ENCODE measurements at places on chromosomes 16 and 17.

GRCh38 chr17:50425682-50426471, at the start of gene ACSF2:
TSS of gene ACSF2 (plus strand) at chr17:50426218. CDS start at chr17:50426262, 44 bp downstream.
- peak; percentile 45 for DNase-seq

DNA sequence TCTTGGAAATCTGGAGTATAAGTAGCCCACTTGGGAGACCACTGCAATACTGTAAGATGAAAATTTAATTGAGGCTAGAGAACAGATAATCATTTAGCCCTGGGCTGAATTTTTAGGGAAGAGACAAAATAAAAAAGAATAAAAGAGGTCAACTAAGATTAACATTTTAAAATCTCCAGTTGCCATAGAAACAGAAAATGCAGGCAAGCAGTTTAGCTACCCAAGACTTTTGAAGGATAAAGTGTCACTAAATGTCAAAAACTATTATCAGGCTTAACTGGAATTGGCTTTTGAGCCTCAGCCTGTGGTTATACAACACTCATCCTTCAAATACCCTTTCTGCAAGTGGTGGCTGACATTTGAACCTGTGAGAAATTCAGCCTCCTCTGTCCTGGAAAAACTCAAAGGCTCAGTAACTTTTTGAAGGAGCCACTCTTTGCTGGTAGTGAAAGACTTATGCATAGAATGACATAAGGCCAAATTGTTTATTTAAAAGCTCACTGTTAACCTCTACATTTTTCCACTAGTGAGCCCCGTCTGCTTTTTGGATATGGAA, 220.7 kb upstream of the KCNJ16 start:
- DNase-seq, result no peak

- DNase-seq, result no peak
These were observed 7.8 kb upstream of the ZNF200 start for GRCh38 chr16:3242709-3243108.

- no peak for DNase-seq
These were observed 10.1 kb downstream of the KRT33A start for GRCh38 chr17:41340494-41340893.

DNA sequence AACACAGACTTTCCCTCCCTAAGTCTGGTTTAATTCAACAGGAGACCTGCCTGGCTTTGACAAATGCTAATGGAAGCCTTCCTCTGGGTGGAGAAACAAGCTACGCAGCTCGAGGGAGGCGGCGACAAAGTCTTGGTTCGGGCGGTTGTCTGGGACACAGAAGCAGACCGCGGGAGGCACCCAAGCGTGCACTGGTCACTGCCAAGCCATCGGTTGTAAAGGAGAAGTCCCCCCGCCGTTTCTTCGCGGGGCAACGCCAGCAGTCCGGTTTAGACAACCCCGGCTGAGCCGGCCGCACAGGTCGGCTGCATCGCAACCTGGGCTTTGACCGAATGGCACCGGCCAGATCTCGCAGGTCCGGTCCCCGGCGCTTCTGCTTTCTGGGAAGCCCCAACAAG, 586 bp downstream of the GLYR1 start:
- peak; percentile 16 for DNase-seq

- DNase-seq, result no peak
These were observed 5.6 kb downstream of the DUS1L start for GRCh38 chr17:82060001-82060380.

DNA sequence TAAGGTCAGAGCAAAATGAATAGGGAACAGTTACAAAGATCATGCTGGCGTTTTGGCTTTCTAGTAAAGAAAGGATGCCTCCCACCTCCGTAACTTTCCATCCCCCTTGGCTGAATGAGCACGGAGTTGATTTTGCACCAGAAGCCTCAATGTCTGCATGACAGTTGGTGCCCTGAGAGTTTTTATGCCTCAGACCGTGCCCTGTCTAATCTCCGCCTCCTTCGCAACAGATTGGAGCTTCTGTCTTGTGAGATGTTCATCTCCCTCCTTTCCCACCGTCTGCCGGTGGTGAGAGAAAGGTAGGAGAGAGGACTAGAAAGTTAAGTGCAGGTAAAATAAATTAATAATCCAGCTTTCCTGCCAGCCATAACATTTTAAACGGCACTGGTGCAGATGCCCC, 1.9 kb downstream of the HS3ST4 start:
- no peak for DNase-seq

DNA sequence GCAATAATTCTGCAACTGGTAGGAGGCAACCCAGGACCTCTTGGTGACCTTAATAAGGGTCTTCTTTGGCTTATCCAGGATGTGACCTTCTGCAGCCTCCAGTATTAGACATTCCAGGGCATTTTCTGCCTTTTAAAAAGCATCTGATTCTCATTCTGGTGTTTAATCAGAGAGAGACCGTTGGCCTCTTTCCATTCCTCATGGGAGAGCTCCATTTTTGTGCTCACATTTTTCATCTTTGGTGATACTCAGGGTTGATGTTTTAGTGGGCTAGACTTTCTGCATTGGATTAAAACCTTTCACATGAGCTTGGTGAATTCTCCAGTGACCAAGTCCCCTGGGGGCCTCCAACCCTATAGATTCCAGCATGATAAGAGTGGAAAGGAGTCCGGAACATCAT, 150.2 kb upstream of the CACNG5 start:
- no peak for DNase-seq

DNA sequence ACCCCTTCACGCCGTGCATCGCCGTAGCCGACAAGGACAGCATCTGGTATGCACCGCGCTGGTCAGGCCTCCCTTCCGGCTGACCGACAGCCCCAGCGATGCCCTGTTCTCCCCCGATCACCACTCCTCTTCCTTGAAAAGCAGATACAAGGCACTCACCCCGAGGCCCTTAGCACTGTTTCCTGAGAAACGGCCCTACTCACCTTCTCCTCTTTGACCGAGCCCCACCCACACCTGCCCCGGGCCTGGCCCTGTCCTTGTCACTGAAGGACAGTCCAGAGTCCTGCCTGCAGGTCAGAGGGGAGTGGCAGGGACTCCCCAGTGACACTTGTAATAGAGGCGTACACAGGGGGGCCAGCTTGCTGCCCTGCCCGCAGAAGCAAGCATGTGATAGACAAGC, 45.9 kb upstream of the CHMP6 start:
- DNase-seq, result no peak

GRCh38 chr16:58461640-58462039, 38.3 kb upstream of the NDRG4 start:
- no peak for DNase-seq

- DNase-seq, result no peak
These were observed 19.3 kb upstream of the SLC35G3 start for GRCh38 chr17:35213412-35213940.

DNA sequence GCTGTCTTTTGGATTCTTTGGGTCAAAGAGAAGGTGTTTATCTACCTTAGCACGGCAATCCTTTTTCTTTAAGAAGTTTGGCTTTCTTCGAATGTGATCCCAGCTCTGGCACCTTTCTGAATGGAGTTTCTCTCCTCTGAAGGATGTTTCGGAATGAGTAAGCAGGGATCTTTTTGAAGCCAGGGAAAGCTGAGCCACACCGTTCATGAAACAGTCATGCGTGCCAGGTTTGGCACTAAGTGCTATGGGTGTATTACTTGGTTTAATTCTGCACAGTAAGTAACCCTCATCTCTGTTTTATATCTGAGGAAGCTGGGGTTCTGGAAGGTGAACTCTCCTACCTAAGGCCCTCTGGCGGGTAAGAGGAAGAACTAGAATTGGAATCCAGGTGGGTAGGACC, 234.5 kb downstream of the NTN1 start:
- DNase-seq, result no peak

DNA sequence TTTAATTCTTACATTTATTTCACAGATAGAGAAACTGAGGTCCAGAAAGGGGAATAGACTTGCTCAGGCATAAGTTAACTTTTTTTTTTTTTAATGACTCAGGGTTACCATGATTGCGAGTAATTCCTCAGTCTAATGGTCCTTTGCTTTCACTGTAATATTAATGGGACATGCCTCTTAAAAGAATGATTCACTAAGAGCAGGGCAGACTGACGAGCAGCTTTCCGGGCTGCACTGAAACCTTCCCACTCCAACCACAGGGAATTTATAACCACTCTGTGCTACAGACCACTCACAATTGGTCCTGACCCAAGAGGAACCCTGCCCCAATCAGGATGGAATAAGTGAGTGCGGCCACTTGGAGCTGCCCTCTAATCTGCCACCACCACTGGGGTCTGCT, 5.7 kb downstream of the HOXB2 start:
- DNase-seq, result no peak

DNA sequence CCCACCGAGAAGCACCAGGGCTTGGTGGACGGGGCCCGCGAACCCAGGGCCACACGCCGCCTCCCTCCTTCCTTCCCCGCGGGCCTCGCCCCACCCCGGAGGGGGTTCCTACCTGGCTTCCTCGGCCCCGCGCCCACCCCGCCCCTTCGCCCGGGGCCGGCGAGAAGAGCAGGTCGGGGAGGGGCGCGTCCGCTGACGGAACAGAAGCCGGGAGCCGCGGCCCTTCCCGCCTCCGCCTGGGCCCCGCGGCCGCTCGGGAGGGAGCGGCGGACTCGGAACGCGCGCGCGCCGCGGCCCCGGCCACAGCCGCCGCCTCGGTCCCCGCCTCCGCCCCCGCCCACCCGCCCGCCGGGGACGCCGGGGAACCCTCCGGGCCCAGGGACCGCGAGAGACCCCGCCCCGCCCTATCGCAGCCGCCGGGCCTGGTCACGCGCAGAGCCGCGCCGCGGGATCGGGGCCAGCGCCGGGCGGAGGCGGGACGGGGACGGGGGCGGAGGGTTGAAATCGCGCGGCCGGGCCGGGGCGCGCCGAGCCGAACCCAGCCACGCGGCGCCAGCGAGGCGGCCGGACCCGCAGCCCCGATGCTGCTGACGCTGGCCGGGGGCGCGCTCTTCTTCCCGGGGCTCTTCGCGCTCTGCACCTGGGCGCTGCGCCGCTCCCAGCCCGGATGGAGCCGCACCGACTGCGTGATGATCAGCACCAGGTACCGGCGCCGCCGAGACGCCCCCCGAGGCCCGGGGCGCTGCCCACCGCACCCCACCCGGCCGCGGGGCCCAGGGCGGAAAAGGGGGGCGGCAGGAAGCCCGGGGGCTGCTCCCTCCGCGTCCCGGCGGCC, at the start of gene TLCD3A:
TSS of gene TLCD3A (plus strand) at position 530 of the 835 bp plus-strand sequence. CDS start at position 582, 52 bp downstream.
- DNase-seq, result peak; percentile 48

DNA sequence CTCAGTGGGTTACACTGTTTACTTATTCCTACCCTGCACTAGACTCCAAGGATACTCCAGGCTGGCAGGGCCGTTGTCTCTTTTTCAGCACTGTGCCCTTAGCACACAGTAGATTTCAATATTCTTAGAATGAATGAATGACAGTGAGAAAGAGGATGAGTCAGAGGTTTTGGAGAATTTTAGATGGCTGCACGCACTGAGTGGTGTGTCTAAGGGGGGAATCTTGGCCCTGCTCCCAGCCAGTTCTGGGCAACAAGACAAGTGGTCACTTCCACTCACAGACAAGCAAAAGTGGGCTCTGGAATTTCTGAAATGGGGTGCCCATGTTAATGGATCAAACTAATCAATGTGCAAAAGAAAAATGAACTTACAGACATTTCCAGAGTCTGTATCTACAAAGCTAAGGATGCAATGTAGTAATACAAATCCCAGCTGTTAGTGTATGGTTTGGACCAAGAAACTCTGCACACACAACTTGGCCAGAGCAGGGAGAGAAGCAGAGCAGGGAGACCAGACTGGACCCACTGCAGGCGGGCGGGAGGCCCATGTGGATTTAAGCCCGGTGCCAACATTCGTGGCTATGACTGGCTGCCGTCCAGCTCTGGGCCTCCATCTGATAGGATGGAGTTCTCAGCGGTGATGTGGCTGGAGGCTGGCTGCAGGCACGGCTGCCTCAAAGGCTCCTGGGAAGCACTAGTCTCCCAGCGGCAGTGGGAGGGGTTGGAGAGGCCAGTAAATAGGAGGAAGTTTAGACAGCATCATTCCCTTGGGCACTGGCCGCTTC, 95.6 kb upstream of the CDYL2 start:
- no peak for DNase-seq

- DNase-seq, result no peak
These were observed 778.6 kb downstream of the KCNJ2 start for GRCh38 chr17:70947636-70948565.

DNA sequence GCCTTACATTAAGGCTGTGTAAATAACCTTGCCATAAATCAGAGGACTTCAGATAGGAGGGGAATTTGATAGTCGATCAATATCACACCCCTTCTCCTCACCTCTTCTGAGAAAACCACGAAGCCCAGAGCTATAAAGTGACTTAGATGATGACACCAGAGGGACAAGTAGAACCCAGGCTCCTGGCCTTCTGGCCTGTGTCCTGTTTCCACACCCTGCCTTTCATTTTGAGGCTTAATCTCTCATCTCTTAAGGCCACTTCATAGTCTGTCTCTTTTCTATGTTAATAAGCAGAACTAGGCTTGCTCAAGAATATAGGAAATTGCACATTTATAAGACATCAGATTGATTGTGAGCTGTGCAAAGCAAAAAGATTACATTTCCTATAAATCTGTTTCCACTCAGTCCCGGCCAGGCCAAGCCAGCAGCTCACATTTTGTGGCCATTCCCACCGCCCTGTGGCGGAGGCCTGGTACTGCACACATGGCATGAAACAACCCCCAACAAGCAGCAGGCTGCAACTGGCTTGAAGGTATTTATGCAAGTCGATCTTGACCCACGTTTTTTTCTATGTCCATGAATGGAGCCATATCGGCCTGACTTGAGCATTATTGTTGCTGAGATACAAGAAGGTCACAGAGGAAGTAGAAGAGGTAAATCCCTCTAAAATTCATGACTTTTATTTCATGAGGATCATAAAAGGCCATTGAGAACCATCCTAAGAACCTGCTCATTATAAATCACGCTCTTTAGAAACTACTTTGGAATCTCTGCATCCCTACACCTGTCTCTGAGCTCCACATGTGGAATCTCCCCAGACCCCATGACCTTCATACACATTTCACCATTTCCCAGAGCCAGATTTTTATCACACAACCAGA, 93.7 kb downstream of the PMP22 start:
- DNase-seq, result peak; percentile 82

DNA sequence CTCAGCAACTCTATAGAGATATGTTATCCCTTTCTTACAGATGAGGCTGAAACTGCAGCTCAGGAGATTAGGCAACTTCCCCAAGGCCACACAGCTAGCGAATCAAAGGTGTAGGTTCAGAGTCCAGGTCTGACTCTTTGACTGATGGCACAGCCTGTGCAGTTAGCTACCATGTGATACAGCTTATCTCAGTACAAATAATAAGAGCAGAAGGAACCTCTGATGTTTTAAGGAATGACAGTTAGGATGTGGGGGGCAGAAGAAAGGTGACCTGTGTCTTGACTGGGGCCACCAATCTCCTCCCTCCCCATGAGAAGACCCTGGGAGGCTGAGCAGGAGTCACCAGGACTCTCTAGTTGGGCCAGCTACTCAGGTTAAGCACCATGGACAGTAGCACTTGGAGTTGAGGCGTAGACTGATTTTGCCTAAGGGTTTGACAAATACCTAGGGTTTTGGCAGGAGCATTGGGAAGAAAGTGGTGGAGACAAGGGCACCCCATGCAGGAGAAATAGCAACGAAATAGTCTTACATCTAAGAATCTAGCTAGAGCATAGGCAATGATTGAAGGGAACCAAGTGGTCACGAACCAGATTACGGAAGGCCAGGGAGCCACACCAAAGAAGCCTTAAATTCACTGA, 22.8 kb upstream of the ACSM2B start:
- no peak for DNase-seq
